ENCODE measurements at places on chromosomes 12 and 14. TPM values are rescaled to one million over a fixed set of nuclear protein-coding genes. Genes with fewer than 3 reads are reported as not detected.

- DNase-seq: no peak
Measured at GRCh38 chr12:30136696-30137095, 353.0 kb upstream of the TMTC1 start.

- DNase-seq: no peak
Measured at GRCh38 chr14:59739794-59740193, 130.8 kb downstream of the RTN1 start.

GRCh38 chr12:27193854-27194544 lies 50.1 kb upstream of the STK38L start:
- no peak for DNase-seq

DNA sequence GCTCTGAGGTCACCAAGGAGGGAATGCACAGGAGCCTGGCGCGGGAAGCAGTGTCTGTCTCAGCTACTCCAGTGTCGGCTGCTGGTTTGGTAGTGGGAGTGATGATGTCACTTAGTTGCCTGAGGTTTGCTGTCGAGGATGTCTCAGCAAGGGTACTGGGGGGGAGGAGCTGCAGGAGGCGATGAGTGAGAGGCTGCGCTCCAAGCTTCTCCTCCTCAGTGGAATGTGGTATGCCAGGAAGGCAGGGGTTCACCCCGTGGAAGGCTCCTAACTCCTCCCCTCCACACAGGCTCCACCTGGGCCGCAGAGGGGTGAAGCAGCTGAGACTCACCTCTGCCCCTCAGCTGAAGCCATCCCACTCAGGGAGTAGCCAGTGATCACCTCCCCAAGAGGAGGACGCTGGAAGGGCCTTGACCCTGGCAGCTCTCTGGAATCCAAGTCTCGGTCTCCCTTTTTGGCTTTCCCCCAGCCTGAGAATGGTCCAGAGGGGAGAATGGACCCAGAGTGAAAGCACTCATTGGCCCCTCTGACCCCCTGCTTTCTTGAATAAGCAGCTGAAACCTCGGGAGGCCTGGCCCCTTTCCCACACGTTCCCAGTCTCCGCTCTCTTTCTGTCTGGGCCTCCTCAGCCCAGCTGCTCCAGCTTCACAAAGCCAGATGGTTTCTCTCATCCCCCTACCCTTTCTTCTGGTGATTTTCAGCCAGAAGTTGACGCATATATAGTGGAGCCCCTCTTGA lies 178.9 kb upstream of the FKBP4 start:
- no peak for DNase-seq

DNA sequence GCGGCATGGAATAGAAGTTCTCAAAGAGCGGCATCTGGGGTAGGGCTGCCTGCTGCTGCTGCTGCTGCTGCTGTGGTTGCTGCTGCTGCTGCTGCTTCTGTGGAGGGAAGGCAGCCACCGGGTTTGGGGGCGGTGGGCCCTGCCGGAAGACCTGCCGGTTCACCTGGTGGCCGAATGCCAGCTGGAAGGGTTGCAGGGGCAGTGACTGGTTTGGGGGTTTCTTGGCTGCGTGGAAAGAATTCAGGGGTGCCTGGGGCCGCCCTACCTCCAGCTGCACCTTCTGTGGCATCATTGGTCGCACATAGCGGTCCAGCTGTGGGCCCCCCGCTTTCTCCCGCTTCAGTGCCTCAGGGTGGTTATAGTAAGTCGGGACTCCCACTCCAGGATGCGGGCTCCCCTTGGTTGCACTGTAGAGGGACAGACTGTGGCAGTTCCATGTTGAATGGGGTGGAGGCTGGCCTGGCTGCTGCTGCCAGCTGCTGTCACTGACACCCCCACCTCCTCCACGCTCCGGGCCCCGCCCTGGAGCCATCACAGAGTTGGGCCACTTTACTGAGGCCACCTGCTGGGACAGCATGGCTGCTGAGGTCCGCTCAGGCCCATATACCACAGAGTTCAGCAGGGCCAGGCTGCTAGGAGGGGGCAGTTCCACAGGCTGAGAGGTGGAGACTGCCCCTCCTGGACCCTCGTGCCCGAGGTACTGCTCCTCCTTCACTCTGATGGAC lies 25.2 kb upstream of the PNMA1 start:
- DNase-seq: no peak

GRCh38 chr14:46940611-46941010 lies 289.0 kb upstream of the RPL10L start:
- no peak for DNase-seq

FAM222A gene
- 0.26 TPM for total RNA-seq

GYS2 gene
- total RNA-seq: not detected

CPNE6 gene
- not detected for total RNA-seq
